ENCODE measurements at places on chromosomes 6 and 20.
A peak's percentile ranks its signal among the peaks of the same experiment; 100 is the strongest.

- DNase-seq = no peak
Measured at GRCh38 chr6:80457439-80457933, 351.0 kb downstream of the BCKDHB start.

DNA sequence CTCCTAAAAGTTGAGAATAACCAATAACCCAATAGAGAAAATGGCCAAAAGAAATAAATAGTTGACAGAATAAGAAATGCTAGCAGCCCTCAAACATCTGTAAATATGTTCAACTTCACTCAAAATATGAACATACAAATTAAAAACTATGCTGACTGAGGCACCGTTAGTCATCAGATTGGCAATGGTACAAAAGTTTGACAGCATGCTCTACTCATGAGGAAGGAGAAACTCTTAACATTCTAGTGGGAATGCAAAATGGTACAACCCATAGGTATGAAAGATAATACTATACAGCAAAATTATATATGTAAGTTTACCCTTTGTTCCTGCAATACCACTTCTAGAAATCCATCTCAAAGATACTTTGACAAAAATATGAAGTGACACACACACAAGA, 1.6 kb upstream of the ZSCAN12 start:
- no peak for DNase-seq

- no peak for DNase-seq
Measured at GRCh38 chr6:4513561-4513960, 262.6 kb upstream of the CDYL start.

DNA sequence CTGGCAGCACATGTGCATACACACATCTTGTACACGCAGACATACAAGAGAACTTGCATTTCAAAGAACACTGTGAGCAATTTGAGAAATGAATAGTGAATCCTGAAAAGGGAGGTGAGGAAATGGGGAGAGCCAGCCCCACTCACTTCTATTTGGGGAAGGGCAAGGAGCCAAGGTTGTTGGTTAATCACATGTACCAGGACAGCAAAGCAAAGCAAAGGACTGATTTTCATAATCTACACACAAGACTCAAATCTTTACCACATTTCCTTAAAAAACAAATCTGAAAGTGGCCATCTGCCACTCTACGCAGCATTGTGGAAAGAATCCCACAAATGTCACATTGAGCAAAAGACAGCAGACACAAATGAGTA, 35.0 kb upstream of the KIF16B start:
- DNase-seq = no peak

DNA sequence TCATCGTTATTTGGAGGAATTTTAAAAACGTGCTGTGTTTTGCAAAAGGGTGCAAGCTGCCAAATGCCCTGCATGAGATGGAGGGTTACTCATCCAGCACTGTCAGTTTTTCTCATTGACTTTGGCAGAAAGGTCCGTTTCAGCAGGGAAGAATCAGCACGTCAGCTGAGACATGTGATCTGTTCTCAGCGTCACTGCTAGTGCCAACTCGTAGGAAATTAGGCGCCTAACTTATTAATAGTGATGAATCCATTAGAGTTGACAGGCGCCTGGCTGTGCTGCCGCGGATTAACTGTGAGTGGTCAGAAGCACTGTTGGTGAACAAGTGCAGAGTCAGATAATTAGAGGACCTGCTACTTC, 175.5 kb upstream of the FOXQ1 start:
- DNase-seq = no peak

- DNase-seq = no peak
Measured at GRCh38 chr6:10140136-10140535, 274.7 kb downstream of the TFAP2A start.

- no peak for DNase-seq
Measured at GRCh38 chr6:165823609-165824326, 160.7 kb upstream of the PDE10A start.

- no peak for DNase-seq
Measured at GRCh38 chr6:166453651-166454050, 70.9 kb upstream of the MPC1 start.

DNA sequence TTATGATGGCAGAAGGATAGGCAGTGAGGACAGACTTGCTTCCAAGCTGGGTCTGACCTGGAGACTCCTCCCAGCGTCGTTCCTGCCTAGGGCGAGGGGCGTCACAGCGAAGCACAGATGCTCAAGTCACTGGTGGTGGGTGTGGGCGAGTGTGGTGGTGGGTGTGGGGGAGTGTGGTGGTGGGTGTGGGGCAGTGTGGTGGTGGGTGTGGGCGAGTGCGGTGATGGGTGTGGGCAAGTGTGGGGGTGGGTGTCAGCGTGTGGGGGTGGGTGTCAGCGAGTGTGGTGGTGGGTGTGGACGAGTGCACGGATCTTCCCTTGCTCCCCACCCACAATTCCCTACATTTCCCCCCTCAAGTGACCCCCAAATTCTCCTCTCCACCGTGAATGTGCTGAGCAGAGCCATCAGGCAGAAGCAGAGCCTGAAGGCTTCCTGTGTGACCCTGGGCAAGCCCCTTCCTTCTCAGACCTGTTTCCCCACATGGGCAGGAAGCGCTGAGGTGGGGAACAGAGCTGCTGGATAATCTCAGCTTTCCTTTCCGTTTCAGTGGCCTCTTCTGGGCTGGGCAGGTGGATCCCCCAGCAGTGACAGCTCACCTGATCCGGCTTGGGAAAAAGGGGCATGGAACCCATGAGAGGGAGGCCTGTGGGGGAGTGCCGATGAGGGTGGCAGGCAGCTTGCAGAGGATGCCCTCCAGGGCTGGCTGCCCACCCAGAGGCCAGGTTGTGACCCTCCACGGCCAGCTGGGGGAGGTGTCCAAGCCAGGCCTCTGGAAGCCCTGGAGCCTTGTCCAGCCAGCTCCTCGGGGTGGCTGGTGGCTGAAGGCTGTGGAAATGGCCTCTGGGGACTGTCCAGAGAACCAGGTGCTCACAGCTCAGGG, 42.9 kb downstream of the RSPO4 start:
- DNase-seq = no peak

GRCh38 chr6:115735610-115736009, 325.1 kb downstream of the FRK start:
- DNase-seq = no peak

- peak; percentile 63 for DNase-seq
Measured at GRCh38 chr6:149922642-149923326, at the start of gene RAET1G. RAET1G (minus strand) TSS chr6:149923121; CDS start chr6:149923010, 111 bp downstream.

DNA sequence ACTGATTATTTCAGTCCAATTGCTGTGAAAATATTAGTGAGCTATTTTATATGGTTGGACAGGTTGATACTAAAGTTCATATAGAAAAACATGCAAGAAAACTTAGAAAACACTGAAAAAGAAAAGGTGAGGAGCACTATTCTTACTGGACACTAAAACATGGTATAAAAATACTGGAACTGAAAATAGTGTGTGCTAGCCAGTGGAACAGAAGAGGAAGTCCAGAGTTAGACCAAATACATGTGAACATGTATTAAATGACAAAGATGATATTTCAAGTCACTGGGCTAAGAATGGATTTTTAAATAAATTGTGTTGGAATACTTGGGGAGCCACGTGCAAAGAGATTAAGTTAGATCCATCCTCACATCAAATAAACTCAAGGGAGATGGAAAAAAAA, 218.5 kb downstream of the TMEM242 start:
- DNase-seq = no peak

- DNase-seq = no peak
Measured at GRCh38 chr20:44542890-44543289, 21.0 kb upstream of the SERINC3 start.

- no peak for DNase-seq
Measured at GRCh38 chr6:149359440-149359839, 40.6 kb upstream of the SUMO4 start.

- no peak for DNase-seq
Measured at GRCh38 chr6:158194487-158195280, 26.5 kb downstream of the GTF2H5 start.

DNA sequence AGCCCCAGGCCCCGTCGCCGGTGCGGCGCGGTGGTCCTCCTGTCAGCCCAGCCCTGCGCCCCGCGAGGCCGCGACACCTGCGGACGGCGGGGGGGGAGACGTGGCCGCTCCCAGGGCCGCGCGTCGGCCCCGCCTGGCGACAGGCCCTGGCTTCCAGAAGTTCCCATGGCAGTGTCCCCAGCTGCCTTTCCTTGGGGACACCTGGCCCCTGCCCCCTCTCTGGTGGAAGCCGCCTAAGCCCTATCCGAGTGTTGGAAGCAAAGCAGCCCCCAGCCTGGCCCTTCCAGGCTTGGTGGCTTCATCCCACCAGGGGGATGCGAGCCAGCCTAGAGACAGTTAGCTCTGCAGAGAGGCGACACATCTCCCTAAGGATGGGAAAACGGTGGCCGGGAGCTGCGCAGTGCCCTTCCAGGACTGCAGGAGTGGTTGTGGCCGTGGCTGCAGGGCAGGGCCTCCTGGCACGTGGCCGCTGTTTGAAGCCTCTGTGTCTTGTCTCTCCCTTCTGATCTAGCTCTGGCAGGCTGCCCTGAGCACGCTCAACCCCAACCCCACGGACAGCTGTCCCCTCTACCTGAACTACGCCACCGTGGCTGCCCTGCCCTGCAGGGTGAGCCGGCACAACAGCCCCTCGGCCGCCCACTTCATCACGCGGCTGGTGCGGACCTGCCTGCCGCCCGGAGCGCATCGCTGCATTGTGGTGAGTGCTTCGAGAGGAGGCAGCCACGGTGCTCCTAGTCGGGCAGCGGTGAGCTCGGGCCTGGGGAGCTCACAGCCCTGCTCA, 816 bp downstream of the NPEPL1 start:
- no peak for DNase-seq

GRCh38 chr20:58707770-58708169, 15.2 kb downstream of the NPEPL1 start:
- no peak for DNase-seq

GRCh38 chr6:136582711-136583471, 32.7 kb upstream of the MAP7 start:
- DNase-seq = no peak

- no peak for DNase-seq
Measured at GRCh38 chr20:19482726-19483125, 270.3 kb downstream of the SLC24A3 start.

GRCh38 chr20:47656318-47656717, 129.0 kb downstream of the SULF2 start:
- no peak for DNase-seq

DNA sequence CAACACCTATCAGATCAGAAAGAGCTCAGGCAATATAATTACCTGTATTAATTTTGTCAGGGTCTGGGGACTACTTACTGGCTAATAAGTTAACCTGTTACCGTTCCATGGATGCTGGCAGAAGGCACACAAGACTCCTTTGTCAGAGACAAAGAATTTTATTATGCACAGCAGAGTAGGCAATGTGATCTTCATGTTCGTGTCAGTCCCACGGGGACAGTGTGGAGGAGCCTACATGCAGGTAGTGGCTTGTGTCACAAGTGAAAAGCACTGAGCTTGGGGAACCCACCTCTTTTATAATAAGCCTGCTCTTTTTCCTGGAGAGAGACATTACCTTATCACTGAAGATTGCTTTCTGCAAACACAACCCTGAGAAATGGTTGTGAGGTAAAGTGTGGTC, 96.9 kb downstream of the CD164 start:
- no peak for DNase-seq

DNA sequence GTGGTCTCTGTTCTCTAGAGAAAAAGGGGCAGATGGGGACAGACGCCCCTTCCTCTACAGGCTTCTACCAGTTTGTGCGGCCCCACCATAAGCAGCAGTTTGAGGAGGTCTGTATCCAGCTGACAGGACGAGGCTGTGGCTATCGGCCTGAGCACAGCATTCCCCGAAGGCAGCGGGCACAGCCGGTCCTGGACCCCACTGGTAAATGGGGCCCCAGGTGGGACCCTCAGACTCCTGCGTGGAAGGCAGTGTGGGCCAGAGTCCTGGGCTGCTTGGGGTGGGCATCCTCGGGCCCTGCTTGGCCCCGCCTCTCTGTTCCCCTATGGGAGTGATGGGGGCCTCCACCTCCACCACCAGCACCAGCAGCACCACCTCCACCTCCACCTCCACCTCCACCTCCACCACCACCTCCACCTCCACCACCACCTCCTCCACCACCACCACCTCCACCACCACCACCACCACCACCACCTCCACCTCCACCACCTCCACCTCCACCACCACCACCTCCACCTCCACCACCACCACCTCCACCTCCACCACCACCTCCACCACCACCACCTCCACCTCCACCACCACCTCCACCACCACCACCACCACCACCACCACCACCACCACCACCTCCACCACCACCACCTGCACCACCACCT, 3.2 kb upstream of the TNFRSF6B start:
- no peak for DNase-seq

DNA sequence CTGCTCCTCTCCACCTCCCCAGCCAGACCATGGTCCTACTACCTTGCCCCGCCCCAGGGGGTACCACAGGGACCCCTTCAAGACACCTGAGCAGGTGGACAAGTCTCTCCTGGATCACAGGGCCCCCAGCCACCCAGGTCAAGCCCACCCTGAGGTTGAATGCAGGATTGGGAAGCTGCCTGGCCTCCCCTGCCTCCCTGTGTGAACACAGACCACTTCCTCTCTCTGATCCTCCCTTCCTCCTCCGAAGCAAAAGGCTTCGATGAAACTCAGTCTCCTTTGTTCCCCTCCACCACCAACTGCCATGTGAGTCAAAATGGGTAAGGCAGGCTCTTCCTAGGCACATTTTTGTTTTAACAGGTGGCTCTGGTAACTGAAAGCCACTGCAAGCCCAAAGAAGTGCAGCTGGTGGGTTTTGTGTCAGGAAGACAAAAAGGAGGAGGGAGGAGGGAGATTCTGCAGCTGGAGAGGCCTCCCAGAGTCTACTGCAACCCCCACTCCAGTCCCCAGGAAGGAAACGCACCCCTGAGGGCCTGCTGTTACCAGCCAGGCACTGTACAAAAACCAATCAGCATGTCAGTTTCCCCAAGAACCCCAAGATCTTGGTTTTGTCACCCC, 5.4 kb downstream of the ADA start:
- DNase-seq = no peak

- DNase-seq = peak; percentile 54
Measured at GRCh38 chr6:37566111-37566949, 66.6 kb upstream of the CCDC167 start.

- no peak for DNase-seq
Measured at GRCh38 chr20:20201639-20202038, 149.3 kb downstream of the CFAP61 start.

GRCh38 chr6:165227644-165228329, 81.6 kb downstream of the C6orf118 start:
- no peak for DNase-seq

GRCh38 chr6:18405477-18406293, 18.5 kb downstream of the RNF144B start:
- DNase-seq = no peak

GRCh38 chr6:9487128-9487527, 927.7 kb downstream of the TFAP2A start:
- no peak for DNase-seq

GRCh38 chr6:112087916-112088315, 525 bp downstream of the FAM229B start:
- DNase-seq = no peak

GRCh38 chr6:105753207-105753606, 332.9 kb upstream of the PRDM1 start:
- DNase-seq = no peak
